ENCODE measurements at places on chromosomes 1 and 21. TPM values are rescaled to one million over a fixed set of nuclear protein-coding genes. Genes with fewer than 3 reads are reported as not detected.

DNA sequence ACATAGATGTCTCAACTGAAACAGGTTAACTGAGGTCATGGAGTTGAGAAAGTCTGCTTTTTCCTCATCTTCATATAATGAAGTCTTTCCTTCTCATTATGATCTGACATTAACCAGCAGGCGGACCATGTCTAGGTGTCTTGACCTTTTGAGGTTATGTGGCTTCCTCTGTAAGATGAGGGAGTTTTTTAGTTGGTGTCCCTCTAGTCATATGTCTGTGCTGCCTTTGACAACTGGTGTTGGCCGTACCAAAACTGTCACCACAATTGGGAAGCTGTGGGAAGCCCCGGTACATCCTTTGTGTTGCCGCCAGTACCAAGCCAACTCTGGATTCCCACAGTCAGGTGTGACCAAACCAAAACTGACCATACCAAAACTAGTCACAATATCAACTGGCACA lies 105.1 kb downstream of the PBX1 start:
- no peak for DNase-seq

DNA sequence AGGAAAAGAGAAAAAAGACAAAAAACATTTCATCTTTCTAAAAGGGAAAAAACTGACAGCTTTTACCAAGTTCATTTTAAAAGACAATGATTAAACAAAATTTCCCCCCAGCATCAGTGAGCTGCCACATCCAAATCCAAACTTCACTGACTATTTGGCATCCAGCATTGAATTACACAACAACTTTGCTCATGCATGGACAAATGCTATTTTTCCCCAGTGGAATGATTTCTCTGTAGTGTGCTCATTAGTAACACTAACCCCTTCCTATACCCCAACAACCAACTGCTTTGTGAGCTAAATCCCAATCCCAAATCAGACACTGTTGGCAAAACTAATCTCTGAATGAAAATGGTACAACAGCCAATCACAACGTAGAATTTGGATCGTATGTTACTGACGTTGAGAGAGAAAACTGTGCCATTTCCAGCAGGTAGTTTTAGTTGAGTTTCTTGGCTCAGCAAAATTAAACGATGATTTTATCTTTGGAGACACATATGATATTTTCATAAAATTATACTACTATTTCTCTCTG lies 37.9 kb downstream of the PIK3R3 start:
- no peak for DNase-seq

DNA sequence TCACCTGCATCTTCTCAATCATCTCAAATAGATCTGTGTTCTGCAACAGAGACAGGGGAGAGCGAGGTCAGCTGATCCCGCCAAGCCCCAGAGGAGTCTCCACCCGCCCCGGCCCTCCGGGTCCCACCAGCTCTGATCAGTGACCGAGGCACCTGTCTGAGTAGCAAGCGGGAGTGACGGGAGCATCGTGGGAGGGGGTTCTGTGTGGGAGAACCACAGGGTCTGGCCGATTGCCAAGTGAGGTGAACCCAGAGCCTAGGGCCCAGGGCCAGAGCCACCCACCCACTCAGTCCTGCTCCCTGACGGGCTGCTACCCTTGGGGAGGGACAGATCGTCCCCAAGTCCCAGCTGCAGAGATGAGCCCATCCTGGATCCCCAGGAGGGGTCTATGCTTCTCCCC lies 49.1 kb downstream of the RAP1GAP start:
- no peak for DNase-seq

Gene CRNN
- total RNA-seq = not detected

DNA sequence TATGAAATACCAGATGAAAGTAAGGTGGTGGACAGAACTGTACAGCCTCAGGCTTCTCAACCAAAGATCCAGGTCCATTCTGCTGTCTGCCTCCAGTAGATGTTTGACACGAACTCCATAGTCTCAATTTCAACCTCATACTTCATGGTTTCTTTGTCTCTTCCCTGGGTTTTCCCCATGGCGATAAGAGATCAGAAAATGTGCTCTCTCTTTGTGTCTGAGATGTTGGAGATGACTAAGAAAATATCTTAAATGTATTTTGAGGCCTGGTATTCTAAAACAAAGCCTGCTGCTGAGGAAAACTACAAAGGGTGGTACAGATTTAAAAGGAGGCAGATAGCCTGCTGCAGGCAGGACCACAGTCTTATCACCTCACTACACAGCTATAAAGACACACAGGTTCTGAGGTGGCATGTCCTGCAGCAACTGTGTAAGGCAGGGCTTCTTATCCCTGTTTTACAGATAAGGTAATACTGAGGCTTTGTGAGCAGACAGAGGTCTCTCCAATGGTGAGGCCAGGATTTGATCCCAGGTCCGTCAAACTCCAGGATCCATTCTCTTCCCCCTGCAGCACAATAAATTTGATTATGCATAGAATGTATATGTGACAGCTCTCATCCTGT lies 40.0 kb upstream of the CACNA1E start:
- DNase-seq = no peak

DNA sequence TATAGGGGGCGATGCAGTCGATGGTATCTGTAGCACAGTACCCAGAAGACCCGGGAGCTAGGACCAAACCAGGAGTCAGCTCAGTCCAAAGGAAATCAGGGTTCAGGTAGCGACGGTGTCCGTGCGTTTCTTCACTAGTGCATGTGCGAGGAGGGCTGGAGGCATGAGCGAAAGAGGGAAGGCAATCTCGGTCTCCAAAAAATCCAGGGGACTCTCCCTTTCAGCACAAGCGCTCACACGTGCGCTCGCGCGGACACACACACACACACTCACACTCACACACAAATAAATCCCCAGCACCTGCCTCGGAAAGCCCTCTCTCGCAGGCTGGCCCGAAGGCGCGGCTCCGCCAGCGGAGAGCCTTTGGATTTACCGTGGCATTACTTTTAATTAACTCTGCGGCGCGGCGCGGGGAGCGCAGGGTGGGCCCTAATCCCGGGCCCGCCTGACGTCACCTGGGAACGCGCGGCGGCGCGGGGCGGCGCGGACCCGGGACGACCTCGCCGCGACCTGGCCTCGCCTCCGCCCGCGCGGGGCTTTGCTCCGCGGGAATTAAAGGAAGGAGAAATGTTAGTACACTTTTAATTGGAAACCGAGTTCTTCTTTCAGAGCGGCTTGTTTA lies 121.2 kb downstream of the LMX1A start:
- no peak for DNase-seq

Gene LCE2A
- total RNA-seq = not detected

GRCh38 chr1:212311836-212312497 lies 26.8 kb downstream of the PPP2R5A start:
- DNase-seq = no peak

Gene LYPD8
- not detected for total RNA-seq
